Glutamatergic neuron (in vitro differentiated cells): ENCODE measurements at places on chromosomes 3 and 15. TPM values are rescaled to one million over a fixed set of nuclear protein-coding genes. Genes with fewer than 3 reads are reported as not detected.

DNA sequence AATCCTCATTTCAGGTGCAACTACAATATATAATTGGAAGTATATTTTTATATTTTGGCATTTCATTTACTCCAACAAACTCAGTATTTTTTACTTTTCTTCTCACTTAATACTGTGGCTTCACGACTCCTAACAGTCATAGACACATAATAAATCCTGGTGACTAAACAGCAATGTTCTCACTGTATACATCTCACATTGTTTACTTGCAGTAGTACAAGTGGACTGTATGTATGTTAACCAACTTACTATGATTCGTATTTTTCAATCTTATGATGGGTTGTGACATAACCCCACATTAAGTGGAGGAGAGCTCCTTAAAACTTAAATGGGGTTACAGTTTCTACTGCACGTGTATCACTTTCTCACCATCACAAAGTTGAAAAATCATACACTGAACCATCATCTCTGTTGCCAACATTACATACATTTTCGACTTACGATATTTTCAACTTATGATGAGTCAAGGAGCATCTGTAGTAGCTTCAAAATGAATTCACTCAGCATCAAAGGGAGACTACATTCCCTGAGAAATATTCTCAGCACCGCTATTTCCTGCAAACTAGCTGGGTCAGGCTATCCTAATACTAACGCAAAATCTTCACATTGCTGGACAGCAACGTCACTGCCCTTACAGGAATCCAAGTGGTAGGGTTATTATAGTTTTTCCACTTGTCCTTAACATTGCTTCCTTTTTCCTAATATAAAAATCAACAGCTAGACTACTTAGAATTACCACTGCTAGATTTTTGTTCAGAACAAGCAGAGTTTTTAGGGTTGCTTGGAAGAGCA, 7.3 kb downstream of the ADAM10 start:
- DNase-seq = no peak

- no peak for DNase-seq
Observed at GRCh38 chr3:151400341-151400740, 15.8 kb upstream of the P2RY12 start.

- no peak for DNase-seq
Observed at GRCh38 chr15:83102346-83102745, 5.1 kb upstream of the TM6SF1 start.

- no peak for DNase-seq
Observed at GRCh38 chr3:34919025-34919424, 720.3 kb upstream of the ARPP21 start.

GRCh38 chr3:156010829-156011228, 109.5 kb upstream of the KCNAB1 start:
- peak; percentile 56 for DNase-seq

The SH2D7 gene
- total RNA-seq = not detected

The FBXL2 gene
- total RNA-seq = 21.4 TPM

The SLC28A2 gene
- total RNA-seq = not detected

The HTR3E gene
- not detected for total RNA-seq

The DUOXA1 gene
- total RNA-seq = not detected
